HFFc6 (cell line): ENCODE measurements at places on chromosomes 3 and 15. TPM values are rescaled to one million over a fixed set of nuclear protein-coding genes. Genes with fewer than 3 reads are reported as not detected.

- DNase-seq: no peak
Observed at GRCh38 chr3:146605106-146605505, at the start of gene PLSCR5. Gene PLSCR5, minus strand, starts transcription at chr3:146605346. Its CDS starts 134 bp downstream, at chr3:146605212.

Gene BUB1B
- total RNA-seq: 15.7 to 29.6 TPM (median 29.1 TPM) in 3 replicates

Gene HAUS2
- total RNA-seq: 19.4 to 28.2 TPM (median 22.7 TPM) in 3 replicates

Gene CASR
- total RNA-seq: not detected in 3 replicates

DNA sequence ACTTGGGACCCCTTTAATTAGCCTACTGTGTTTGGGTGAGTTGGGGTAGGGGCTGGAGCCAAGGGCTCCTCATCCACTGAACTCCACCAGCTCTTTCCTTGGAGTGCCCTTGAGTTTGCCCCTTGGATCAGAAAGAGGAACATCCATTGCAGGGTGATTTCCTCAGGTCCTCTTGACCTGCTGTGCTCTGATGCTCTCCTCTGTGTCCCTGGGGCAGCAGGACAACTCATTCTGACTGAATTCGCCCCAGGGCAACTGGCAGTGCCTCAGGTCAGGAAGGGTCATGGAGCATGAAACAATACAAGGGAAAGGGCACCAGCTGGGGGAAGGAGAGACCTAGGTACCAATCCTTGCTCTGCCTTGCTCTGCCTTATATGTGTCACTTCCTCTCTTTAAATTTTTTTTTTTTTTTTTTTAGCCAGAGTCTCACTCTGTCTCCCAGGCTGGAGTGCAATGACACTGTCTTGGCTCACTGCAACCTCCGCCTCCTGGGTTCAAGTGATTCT lies 47.8 kb downstream of the BSN start:
- DNase-seq: no peak

DNA sequence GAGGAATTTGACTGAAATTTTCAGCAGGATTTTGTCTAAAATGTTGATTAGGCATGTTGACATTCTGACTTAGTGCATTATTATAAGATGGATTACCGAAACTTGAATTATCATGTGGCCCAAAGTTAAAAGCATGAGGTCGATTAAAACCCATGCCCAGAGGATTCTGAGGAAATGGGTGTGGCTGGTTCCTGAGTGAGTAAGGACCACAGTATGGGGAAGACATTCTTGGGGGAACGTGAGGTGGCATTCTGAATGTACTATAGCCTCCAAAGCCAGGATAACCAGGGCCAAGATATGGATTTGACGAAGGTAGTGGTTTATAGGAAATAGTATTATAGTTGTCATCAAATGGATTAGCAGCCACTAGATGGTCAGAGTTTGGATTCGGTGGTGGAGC lies 38.7 kb upstream of the DNAAF4 start:
- no peak for DNase-seq

- DNase-seq: no peak
Observed at GRCh38 chr3:124137216-124137615, 145.3 kb upstream of the ROPN1 start.

- DNase-seq: no peak
Observed at GRCh38 chr15:33559207-33559890, 248.6 kb downstream of the RYR3 start.

DNA sequence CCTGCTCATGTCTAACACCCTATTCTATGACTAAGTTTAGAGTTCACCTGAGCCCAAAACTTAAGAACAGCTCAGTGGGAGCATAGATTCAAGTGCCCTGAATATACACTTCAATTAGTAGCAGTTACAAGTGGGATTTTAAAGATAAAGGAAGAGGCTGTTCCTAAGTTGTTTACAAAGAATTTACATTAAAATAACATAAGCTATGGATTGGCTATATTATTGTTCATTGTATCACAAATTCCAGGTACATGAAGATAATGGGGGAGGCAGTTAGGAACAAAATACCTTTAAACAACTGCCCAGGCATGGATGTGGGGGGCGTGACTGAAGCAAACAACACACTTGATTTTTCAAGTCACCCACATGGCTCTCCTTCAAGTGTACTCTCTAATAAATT lies 52.7 kb downstream of the ROPN1B start:
- no peak for DNase-seq

DNA sequence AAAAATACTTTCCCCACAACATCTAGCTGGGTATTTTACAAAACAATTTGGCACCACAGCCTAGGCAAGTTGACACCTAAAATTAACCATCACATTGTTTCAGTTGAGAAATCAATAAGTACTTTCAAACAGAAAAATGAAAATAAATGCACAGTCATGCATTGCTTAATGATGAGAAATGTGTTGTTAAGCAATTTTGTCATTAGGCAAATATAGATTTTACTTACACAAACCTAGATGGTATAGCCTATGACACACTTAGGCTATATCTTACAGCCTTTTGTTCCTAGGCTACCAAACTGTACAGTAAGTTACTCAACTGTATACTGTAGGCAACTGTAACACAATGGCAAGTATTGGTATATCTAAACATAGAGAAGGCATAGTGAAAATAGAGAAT lies 608.6 kb upstream of the BCHE start:
- no peak for DNase-seq

GRCh38 chr3:40574661-40575060 lies 49.9 kb downstream of the ZNF621 start:
- DNase-seq: no peak

Gene FAM81A
- total RNA-seq: not detected in 3 replicates

DNA sequence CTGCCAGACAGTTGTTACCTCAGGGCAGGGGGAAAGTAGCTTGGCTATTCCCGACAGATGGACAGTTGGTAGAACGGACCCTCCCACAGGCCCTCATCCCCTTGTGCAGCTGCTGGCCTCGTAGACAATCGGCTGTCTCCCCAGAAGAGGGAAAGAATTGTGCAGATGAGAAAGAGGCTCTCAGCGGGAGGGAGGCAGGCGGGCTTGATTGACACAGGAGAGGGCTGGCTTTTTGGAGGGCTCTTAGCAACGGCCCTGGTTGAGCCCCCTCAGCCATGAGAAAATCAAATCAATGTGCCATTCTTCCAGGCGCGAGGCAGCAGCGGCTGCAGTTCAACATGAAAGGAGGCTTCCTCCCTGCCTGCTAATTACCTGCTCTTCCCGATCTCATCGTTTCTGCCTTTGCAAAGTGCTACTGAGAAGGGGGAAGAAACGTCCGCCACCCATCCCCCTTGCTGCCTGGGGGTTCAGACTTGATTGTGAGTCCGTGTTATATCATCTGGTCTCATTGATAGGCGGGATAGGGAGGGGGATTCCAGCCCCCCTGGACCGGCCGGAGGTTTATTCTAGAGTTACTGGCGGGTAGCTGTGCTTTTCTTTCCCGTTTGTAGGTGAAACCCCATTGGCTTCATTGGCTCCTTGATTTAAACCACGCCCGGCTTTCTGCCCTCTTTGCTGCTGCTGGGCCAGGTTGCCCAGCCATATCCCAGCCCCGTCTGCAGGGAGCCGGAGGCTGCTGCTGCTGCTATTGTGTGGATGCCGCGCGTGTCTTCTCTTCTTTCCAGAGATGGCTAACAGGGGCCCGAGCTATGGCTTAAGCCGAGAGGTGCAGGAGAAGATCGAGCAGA lies at the start of gene TAGLN3:
Gene TAGLN3, plus strand, starts transcription at position 287 of the 848 bp plus-strand sequence. Its CDS starts 501 bp downstream, at position 788.
- no peak for DNase-seq

GRCh38 chr3:177552051-177552450 lies 354.8 kb upstream of the TBL1XR1 start:
- DNase-seq: no peak

- no peak for DNase-seq
Observed at GRCh38 chr15:51135276-51135675, 40.6 kb upstream of the TNFAIP8L3 start.

Gene SLC12A1
- total RNA-seq: not detected in 3 replicates

DNA sequence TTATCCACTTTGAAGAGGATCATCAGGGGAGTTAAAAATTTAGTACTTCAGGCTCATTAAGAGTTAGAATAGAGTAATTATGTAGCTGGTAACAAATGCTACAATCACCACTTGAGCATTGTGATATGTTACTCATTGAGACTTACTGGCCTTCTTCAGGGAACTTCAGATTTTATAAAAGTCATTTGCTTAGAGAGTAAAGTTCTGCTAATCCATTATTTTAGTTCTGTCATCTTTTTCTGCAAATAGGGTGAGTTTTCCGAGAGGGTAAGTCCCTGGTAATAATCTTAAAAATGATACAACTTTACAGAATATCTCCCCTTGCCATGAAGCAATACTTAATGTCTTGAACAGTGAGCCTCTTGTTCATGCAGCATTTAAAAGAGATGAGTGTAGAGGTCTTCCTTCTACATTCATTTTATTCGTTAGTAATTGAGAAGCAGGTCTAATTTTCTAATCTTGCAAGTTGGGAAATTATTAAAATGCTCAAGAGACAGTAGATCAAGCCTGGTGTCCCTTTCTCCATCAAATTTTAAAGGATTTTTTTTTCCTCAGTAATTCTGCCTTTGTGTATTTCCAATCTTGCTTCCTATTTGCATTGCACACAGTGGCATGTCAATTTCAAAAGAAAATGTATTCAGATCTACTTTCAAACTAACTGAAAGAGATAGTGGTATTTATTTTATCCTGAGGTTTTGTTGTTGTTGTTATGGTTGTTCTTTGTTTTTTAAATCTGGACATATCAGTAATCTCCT lies 52.6 kb downstream of the MBNL1 start:
- DNase-seq: no peak

DNA sequence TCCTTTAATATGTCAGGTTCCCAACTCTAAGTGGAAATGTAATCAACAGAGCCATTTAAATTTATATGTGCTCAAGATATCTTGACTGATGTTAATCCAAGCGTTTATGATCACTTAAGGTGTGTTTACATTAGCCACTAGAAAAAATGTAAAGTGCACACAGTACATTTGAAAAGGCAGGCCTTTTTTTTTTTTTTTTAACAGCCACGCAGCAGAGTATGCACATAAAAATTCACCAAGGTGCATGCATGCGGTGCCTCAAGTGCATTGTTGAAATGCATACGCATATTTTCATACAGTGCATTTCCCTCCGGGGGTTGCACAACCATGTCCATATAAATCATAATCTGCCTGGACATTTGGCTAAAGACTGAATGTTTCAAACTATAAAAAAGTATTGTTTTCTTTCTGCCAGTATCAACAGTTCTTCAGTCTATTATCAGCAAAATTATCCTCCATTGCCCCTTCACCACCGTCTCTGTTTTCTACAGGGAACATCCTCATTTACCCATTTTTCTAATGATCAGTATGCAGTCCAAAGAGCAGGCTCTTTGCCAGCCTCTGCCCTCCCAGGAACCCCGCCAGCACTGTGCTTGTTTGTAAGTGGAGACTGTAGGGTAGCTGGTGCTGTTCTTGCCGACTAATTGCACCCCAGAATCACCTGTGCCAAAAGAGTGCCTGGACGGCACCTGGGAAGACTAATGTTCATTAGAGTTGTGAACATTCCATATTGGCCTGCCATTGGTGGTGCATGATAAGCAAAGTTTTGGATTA lies 611.2 kb upstream of the CFAP20DC start:
- DNase-seq: no peak

Gene IL1RAP
- total RNA-seq: 3.6 to 5.2 TPM (median 4.8 TPM) in 3 replicates

Gene NTRK3
- total RNA-seq: not detected in 2 replicates

DNA sequence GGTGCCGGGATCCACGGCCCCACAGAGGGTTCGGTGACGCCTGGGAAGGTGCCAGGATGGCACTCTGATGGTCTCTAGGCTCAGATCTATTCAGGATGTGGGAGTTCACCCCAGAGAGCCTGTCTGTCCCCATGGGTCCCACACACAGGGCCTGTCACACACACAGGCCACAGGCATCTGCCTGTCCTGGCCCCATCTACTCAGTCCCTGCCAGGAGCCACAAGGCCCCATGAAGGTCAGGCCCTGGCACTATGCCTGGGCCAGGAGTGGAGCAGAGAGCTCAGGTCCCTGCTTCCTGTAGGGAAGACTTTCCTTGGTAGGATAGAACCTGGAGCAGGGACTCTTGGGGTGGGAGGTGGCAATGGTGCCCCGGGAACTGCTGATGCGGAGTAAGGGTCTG lies 49.0 kb upstream of the FURIN start:
- no peak for DNase-seq

- no peak for DNase-seq
Observed at GRCh38 chr3:197878427-197878826, 71.6 kb upstream of the RPL35A start.

- DNase-seq: no peak
Observed at GRCh38 chr3:187013159-187013716, 82.9 kb downstream of the ST6GAL1 start.

Gene SMCO1
- not detected in 3 replicates for total RNA-seq

GRCh38 chr3:108728105-108728504 lies 29.1 kb downstream of the RETNLB start:
- no peak for DNase-seq

- no peak for DNase-seq
Observed at GRCh38 chr3:146177519-146177918, 16.5 kb upstream of the PLOD2 start.

GRCh38 chr3:189355481-189356201 lies 183.9 kb downstream of the TPRG1 start:
- no peak for DNase-seq

Gene NIT2
- total RNA-seq: 46.3 to 48.6 TPM (median 48.4 TPM) in 3 replicates

- no peak for DNase-seq
Observed at GRCh38 chr3:135175728-135176277, 380.7 kb downstream of the EPHB1 start.

Gene MYL3
- not detected in 3 replicates for total RNA-seq

Gene DPPA2
- total RNA-seq: not detected in 3 replicates

DNA sequence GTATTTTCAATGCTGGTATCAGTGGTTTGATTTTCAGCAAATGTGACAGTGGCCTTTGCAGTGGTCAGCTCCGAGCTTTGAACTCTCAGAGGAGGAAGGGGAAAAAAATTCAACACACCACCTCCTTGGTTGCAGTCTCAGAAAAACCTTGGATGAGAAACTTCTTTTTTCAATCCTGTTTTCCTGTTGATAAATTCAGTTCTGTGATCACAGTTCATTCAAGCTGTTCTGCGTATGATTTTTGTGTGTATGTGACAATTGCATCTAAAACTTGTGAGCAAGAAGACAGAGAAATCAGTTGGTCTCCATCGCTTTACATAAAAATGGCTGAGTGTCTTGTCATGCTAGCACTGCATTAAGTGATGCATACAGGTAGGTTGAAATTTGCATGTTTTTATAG lies 19.2 kb downstream of the ZBTB38 start:
- DNase-seq: no peak

Gene SLC12A6
- 7.1 to 9.2 TPM (median 7.8 TPM) in 3 replicates for total RNA-seq

- DNase-seq: no peak
Observed at GRCh38 chr3:172138193-172138537, 98.8 kb downstream of the FNDC3B start.

- DNase-seq: no peak
Observed at GRCh38 chr3:73411545-73411944, 213.2 kb downstream of the PDZRN3 start.

Gene SI
- total RNA-seq: not detected in 3 replicates

- peak; percentile 89 for DNase-seq
Observed at GRCh38 chr3:8937064-8938020, 25.9 kb downstream of the RAD18 start.

Gene CRYGS
- 0.42 to 0.71 TPM (median 0.67 TPM) in 3 replicates for total RNA-seq

Gene OR5K2
- not detected in 3 replicates for total RNA-seq

DNA sequence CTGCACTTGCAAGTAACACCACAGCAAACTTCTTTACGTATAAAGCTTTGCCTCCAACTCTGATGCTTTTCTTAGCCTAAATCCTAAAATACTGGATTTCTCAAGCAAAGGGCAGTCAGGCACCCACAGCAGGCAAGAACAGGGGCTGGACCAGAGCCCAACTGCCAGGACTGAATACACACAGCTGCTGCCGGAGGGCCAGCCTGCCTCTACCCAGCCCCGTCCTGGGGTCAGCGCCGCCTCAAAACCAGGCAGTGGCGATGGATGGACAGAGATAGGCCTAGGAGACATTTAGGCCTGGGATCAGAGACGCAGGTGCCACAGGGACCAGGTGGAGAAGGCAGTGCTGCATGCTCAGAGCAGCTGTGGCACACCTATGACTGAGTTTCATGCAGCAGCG lies 47.6 kb upstream of the SEC61A1 start:
- no peak for DNase-seq

GRCh38 chr15:57375827-57376695 lies at the start of gene CGNL1:
Gene CGNL1, plus strand, starts transcription at chr15:57376505. Its CDS starts 61,495 bp downstream, at chr15:57438000.
- DNase-seq: no peak

Gene SLC4A7
- 48.8 to 61.4 TPM (median 49.1 TPM) in 3 replicates for total RNA-seq
